ENCODE measurements at places on chromosomes 7 and 10. TPM values are rescaled to one million over a fixed set of nuclear protein-coding genes. Genes with fewer than 3 reads are reported as not detected.

The GPRIN2 gene
- not detected for total RNA-seq

The SAMD9 gene
- total RNA-seq, result 6.9 TPM

The FAM131B gene
- total RNA-seq, result 2.3 TPM

The PHKG1 gene
- 2.4 TPM for total RNA-seq

The TMEM225B gene
- 1.2 TPM for total RNA-seq

The PIK3CG gene
- total RNA-seq, result 10.9 TPM

GRCh38 chr10:121514141-121514865, 83.9 kb downstream of the FGFR2 start:
- peaks cover 9% of the 10 kb centered on the region for H3K4me1 ChIP-seq
- peaks cover 2% of the 10 kb centered on the region for H3K27me3 ChIP-seq
- H3K36me3 ChIP-seq, result no peaks in the 10 kb centered on the region

- H3K4me3 ChIP-seq, result no peak overlapping the region
- DNase-seq, result no peak
- no peaks in the 10 kb centered on the region for H3K4me1 ChIP-seq
- H3K27me3 ChIP-seq, result no peaks in the 10 kb centered on the region
- no peaks in the 10 kb centered on the region for H3K36me3 ChIP-seq
Measured at GRCh38 chr7:16129431-16130110, 291.8 kb downstream of the CRPPA start.

GRCh38 chr10:71795248-71795647, 21.9 kb upstream of the VSIR start:
- H3K36me3 ChIP-seq, result no peaks in the 10 kb centered on the region
- H3K27ac ChIP-seq, result no peak overlapping the region
- no peak for DNase-seq
- H3K27me3 ChIP-seq, result no peaks in the 10 kb centered on the region
- no peak overlapping the region for H3K4me3 ChIP-seq

- no peak overlapping the region for H3K27ac ChIP-seq
- no peaks in the 10 kb centered on the region for H3K36me3 ChIP-seq
- peaks cover 3% of the 10 kb centered on the region for H3K27me3 ChIP-seq
- H3K4me3 ChIP-seq, result no peak overlapping the region
- no peaks in the 10 kb centered on the region for H3K4me1 ChIP-seq
Measured at GRCh38 chr7:143908120-143908519, 6.1 kb upstream of the TCAF1 start.

DNA sequence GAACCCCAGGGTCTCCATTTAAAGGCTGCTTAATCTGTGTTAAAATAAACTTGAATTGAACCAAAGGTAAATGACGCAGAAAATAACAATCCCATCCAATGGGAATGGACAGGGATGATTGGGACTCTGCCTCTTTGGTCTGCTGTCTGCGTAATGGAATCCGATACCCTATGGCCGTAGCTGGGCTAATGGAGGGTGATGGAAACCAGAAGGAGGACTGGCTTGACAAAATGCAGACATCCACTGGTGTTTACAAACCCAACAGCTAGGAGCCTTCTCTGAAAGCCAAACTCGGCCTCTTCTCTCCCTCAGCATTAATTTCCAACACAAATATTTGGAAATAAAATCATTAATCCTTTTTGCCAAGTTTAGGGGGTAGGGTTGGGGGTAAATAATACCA, 162.2 kb upstream of the CHST15 start:
- no peaks in the 10 kb centered on the region for H3K4me1 ChIP-seq
- H3K27ac ChIP-seq, result no peak overlapping the region
- no peak for DNase-seq
- H3K27me3 ChIP-seq, result peaks cover under 1% of the 10 kb centered on the region
- no peaks in the 10 kb centered on the region for H3K36me3 ChIP-seq

- DNase-seq, result no peak
- H3K27me3 ChIP-seq, result no peaks in the 10 kb centered on the region
- H3K4me1 ChIP-seq, result no peaks in the 10 kb centered on the region
Measured at GRCh38 chr7:41994036-41994745, 242.8 kb downstream of the GLI3 start.

DNA sequence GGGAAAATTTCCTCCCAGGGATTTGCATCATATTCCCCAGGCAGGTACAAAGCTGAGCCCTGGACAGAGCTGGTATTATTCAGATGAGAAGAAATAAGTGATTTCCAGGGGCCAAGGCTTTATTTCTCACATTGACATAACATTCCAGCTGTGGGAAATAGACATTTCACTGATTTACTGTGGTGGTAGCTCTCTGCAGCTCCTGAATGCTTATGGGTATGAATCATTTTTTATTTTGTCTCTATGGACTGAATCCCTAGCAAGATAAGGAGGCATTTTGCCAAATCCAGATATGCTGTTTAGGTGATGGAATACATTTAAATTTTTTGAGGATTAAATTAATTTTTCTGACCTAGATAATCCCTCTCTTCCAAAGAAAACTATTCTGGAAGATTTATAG, 97.9 kb downstream of the MTPN start:
- H3K4me1 ChIP-seq, result no peaks in the 10 kb centered on the region
- no peak for DNase-seq
- H3K27ac ChIP-seq, result no peak overlapping the region
- no peaks in the 10 kb centered on the region for H3K36me3 ChIP-seq

- H3K4me1 ChIP-seq, result peaks cover 37% of the 10 kb centered on the region
- H3K27ac ChIP-seq, result peak overlapping the region; percentile 18
- H3K4me3 ChIP-seq, result no peak overlapping the region
- peaks cover 33% of the 10 kb centered on the region for H3K36me3 ChIP-seq
Measured at GRCh38 chr10:14507781-14508180, 177.1 kb upstream of the FRMD4A start.

DNA sequence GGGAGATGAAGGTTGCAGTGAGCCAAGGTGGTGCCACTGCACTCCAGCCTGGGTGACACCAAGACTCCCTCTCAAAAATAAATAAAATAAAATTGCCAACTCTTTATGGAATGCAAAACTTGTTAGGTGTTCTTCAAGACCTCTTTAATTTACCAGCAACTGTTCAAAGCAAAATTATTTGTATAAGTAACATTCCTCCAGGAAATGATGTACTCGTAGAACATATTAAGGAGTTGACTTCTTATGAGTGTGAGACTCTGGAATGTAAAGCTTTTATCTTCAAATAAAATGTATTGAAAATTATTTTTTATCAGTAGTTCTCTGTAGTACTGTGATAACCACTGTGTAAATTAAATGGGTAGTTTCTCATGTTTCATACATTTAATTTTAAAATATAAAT, 94.4 kb downstream of the CYP51A1 start:
- H3K27ac ChIP-seq, result no peak overlapping the region
- H3K27me3 ChIP-seq, result no peaks in the 10 kb centered on the region
- no peak overlapping the region for H3K4me3 ChIP-seq
- peaks cover 17% of the 10 kb centered on the region for H3K36me3 ChIP-seq
- DNase-seq, result no peak

GRCh38 chr10:65675236-65675635, 1250.6 kb upstream of the LRRTM3 start:
- no peak overlapping the region for H3K27ac ChIP-seq
- no peak overlapping the region for H3K4me3 ChIP-seq
- H3K27me3 ChIP-seq, result no peaks in the 10 kb centered on the region
- H3K4me1 ChIP-seq, result no peaks in the 10 kb centered on the region
- H3K36me3 ChIP-seq, result no peaks in the 10 kb centered on the region

DNA sequence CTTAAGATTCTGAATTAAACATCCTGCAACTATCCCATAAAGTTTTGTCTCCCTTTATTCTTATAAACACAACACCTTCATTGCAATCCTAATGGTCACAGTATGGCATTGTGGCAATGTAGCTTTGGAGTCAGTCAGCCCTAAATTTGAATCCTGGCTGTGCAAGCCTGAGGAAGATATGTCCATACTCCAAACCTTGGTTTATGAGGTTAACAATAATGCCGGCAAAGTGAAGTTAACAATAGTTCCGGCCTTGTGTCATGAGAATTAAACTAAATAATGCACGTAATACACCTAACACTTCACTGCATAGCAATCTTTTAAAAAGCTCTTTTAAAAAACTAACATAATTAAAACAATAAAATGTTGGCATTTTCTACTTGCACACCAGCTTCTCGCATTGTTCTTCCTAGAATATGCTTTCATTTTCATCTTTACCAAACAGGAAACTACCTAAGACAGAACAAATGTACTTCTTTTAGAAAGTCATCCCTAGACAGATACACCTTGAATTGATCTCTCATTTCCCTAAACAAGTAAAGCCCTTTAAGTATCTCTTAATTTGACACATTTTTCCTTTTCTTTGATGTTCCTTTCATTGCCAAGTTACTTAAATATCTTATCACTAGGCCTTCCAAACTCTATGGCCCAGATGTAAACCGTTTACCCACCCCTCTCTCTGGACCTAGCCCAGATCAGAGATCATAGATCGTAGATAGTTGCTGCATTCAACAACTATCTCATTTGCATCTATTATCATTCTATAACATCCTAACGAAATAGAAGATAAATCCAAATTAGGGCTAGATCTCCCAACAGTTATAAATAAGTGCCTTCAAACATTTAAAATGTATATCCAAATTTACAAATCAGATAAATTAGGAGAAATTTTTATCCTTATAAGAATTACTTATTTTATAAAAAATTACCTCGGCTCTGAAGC, 66.7 kb downstream of the CREB3L2 start:
- H3K27me3 ChIP-seq, result no peaks in the 10 kb centered on the region
- peaks cover 6% of the 10 kb centered on the region for H3K36me3 ChIP-seq
- DNase-seq, result no peak
- H3K27ac ChIP-seq, result peak overlapping the region; percentile 84

DNA sequence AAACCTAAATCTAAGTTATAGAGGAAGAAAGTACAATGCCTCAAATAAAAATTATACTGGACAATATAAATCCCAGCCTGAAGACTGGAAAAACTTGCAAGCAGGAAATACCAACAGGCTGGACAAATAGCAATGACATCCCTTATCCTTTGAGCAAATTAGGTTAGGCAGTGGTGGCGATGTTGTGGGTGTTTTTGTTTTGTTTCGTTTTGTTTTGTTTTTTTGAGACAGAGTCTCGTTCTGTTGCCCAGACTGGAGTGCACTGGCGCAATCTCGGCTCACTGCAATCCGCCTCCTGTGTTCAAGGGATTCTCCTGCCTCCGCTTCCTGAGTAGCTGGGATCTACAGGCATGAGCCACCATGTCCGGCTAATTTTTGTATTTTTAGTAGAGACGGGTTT, 57.3 kb upstream of the TES start:
- peaks cover 9% of the 10 kb centered on the region for H3K27me3 ChIP-seq
- H3K4me1 ChIP-seq, result no peaks in the 10 kb centered on the region
- no peaks in the 10 kb centered on the region for H3K36me3 ChIP-seq
- DNase-seq, result no peak
- H3K27ac ChIP-seq, result no peak overlapping the region

- H3K4me1 ChIP-seq, result no peaks in the 10 kb centered on the region
- H3K27ac ChIP-seq, result no peak overlapping the region
- no peaks in the 10 kb centered on the region for H3K36me3 ChIP-seq
- no peaks in the 10 kb centered on the region for H3K27me3 ChIP-seq
- H3K4me3 ChIP-seq, result no peak overlapping the region
- no peak for DNase-seq
Measured at GRCh38 chr7:112806156-112806555, 16.0 kb upstream of the TMEM168 start.
